ELF-1 (cell line): ENCODE measurements at places on chromosomes 16 and 17.

DNA sequence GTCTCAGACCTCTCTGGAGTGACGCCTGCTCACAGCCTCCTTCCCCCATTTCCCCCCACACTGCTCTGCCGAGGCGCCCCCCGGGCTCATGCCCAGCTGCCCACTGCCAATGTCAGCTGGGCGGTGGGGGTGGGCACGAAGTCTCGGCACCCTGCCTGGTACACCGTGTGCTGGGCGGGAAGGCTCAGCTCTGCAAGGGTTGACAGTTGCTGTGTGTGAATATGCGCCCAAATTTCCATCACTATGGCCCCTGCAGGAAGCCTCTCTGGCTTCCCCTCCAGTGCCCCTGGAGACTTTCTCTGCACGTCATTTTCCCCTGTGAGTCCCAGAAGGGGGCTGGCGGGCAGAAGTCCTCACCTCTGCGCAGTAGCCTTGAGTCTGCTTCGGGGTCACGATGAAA lies 11.6 kb upstream of the CAMKK1 start:
- DNase-seq: no peak

DNA sequence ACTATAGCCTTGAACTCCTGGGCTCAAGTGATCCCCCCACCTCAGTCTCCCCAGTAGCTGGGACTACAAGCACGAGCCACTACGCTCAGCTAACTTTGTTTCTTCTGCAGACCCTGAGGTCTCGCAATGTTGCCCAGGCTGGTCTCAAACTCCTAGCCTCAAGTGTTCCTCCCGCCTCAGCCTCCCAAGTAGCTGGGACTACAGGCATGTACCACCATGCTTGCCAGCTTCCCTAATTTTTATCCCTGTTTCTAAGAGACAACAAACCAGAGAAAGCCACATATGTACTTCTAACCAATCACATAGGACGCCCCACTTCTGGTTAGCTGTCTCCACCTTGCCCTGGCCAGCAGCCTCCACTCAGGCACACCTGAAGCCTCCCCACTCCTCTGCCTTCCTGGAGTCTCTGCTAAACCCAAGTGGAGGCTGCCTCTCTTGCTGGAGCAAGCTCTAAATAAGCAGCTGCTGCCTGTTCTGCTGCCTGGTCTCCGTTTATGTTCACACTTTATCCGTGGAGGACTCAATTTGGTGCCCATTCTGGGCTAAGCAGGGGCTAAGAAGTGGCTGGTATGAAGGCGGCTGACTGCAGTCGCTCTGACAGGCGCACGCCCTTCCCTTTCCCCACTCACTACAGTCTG lies 24.7 kb downstream of the NSMCE1 start:
- DNase-seq: no peak

- no peak for DNase-seq
These were observed 172.1 kb downstream of the RBFOX3 start for GRCh38 chr17:79438546-79439334.

GRCh38 chr16:83715217-83715920 lies 92.4 kb upstream of the HSBP1 start:
- DNase-seq: no peak

GRCh38 chr17:61815863-61816503 lies 47.3 kb downstream of the BRIP1 start:
- DNase-seq: no peak

GRCh38 chr17:68903286-68903685 lies 51.9 kb downstream of the ABCA8 start:
- no peak for DNase-seq

- no peak for DNase-seq
These were observed 637 bp downstream of the RPL23A start for GRCh38 chr17:28720247-28720996.

DNA sequence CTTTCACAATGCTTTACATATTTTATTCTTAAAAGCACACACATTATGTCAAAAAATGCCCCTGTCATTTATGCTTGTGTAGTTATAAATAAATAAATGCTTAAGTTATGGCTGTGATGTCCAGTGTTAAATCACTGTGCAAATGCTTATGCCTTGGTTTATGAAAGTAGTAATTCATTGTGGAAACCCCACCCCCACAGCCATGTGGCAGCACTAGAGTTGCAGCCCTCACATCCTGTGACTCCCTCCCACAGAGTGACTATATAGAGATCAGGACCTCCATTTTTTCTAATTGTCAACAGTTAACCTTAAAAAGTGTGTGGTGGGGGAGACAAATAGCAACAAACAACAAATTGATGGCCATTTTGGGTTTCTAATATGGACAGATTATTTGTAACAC lies 2.4 kb downstream of the SKAP1 start:
- no peak for DNase-seq

DNA sequence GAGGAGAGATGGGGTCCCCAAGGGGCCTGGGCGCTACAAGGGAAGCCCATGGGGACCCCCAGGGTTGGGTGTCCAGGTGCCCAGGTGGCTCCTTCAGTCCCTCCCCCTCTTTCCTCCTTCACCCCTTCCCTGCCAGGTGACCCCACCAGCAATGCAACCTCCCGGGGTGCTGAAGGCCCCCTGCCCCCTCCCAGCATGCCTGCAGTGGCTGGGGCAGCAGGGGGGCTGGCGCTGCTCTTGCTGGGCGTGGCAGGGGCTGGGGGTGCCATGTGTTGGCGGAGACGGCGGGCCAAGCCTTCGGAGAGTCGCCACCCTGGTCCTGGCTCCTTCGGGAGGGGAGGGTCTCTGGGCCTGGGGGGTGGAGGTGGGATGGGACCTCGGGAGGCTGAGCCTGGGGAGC lies 4.0 kb downstream of the EFNB3 start:
- no peak for DNase-seq

- DNase-seq: no peak
These were observed 3.8 kb downstream of the TNRC6C start for GRCh38 chr17:77962348-77962747.

DNA sequence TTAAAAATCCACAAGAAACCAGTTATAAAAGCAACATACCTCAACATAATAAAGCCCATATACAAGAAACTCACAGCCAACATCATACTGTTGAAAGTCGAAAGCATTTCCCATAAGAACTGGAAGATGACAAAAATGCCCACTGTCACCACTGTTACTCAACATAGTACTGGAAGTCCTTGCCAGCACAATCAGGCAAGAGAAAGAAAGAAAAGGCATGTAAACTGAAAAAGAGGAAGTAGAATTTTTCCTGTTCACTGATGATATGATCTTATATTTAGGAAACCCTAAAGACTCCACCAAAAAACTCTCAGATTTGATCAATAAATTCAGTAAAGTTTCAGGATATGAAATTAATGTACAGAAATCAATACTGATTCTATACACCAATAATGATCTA lies 45.1 kb downstream of the AHSP start:
- DNase-seq: no peak

DNA sequence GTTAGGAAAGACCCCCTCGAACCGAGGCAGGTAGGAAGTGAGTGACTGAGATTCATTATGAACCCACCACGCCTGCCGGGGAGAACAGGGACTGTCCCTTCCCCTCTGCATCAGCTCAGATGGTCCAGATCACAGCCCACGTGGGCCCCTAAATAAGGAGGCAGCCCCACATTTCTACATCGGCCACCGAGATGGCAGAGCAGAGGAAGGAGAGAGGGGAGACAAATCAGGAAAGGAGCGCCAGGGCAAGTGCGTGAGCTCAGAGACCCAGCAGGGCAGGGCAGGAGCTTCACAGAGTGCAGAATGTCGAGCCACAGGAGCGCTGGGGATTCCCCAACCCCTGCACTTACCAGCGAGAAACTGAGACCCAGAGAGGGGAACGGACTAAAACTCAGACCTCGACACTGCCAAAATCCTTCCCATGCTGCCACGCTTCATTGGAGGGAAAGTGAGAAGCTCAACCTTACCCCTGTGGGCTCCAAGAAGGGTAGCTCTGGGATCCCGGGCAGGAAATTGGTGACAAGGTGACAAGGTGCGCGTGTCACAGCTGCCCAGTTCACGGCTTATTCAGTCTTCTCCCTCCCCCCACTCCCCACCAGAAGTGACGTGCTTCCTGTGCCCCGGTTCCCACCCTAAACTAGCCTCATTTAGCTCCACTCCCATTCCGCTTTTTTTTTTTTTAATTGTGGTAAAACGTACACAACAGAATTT lies at the start of gene ICAM2:
Gene ICAM2 (minus strand): TSS at position 578 of the 711 bp plus-strand sequence. CDS start 13,942 bp downstream, outside the sequence.
- peak; percentile 20 for DNase-seq

GRCh38 chr17:44758414-44759085 lies at the start of gene ADAM11:
Gene ADAM11, plus strand, starts transcription at chr17:44758988. Its CDS starts 212 bp downstream, at chr17:44759200.
- no peak for DNase-seq

DNA sequence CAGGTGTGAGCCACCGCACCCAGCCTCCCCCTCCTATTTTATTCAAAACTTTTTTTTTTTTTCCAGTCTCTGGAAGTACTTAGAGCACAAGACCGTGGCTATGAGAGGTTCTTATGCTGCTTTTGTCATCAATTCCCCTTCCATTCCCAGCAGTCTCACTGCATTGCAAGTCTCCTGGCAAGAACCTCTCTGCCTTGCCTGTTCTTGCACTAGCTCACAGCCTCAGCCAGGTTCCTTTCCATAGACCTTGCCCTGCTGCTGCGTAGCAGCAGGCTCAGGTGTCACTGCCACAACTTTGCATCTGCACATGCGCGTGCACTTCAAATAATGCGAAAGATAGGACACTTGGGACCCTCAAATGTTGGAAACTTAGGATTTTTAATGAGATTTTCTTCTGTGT lies 15.6 kb downstream of the ATP6V0A1 start:
- no peak for DNase-seq

- DNase-seq: no peak
These were observed 95.6 kb downstream of the STXBP4 start for GRCh38 chr17:55063885-55064874.

GRCh38 chr16:59864981-59865666 lies 1131.0 kb upstream of the GOT2 start:
- DNase-seq: no peak

DNA sequence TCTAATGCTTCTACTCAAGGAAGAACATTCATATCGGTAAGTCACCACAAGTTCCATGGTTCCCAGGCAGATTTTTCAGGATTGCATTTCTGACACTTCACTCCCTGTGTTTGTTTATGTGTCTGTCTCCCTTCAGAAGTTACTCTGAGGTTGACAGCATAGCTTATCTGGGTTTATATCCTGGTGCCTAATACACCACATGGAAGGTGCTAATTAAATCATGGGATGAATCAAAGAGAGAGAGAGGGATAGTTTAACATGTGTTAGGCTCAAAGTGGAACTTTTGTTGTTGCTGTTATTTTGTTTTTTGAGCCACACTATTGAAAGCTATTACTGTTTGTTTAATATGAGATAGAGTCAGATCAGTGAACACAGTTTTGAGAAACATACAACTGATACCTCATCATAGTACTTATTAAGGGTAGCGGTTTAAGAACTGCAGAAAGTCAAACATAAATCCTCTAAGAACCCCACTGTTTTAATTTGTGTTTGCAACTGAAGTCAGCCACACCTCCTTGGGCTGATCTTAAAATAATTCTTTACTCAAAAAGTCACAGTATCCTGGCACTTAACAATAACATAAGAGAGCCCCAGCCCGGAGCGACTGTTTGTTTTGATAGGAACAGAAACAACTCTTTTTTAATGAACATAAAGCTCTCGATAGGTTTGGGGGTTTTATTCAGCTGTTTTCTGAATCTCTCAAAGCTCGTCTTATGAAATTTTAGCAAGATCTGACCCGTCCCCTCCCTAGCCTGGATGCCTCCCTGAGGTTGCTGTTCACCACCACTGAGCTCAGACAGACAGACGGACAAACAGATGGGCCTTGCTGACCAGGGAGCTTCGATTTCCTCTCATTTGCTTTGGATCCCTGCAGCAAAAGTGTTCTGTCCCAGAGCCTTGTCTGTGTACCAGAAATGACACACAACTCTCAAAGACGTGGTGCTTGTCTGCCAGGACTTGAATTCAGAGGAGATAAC lies 98.3 kb upstream of the MYOCD start:
- no peak for DNase-seq

DNA sequence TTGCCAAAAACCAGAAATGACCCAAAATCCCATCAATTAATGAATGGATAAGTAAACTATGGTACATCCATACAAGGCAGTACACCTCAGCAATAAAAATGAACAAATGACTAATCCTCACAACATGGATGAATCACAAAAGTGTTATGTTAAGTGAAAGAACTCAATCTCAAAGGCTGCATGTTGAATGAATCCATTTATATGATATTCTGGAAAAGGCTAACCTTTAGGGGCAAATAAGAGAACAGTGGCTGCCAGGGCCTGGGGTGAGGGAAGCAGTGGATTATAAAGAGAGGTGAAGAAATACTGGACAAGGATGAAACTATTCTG lies 46.1 kb upstream of the MSI2 start:
- DNase-seq: no peak

DNA sequence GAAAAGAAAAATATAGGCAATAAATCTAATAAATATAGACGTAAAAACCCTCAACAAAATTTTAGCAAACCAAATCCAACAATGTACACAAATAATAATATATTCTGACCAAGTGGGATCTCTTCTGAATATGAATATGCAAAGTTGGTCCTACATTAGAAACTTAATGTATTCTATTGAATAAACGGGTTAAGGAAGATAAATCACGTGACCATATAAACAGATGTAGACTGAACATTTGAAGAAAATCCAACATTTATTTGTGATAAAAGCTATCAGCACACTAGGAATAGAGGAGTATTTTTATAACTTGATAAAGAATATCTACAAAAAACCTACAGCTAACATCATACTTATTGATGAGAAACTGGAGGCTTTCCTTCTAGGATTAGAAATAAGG lies 502.8 kb upstream of the KIF2B start:
- DNase-seq: no peak

- DNase-seq: no peak
These were observed 1.4 kb upstream of the DHX8 start for GRCh38 chr17:43482103-43483012.

- peak; percentile 40 for DNase-seq
These were observed 31.4 kb downstream of the HS3ST3B1 start for GRCh38 chr17:14332331-14332730.

DNA sequence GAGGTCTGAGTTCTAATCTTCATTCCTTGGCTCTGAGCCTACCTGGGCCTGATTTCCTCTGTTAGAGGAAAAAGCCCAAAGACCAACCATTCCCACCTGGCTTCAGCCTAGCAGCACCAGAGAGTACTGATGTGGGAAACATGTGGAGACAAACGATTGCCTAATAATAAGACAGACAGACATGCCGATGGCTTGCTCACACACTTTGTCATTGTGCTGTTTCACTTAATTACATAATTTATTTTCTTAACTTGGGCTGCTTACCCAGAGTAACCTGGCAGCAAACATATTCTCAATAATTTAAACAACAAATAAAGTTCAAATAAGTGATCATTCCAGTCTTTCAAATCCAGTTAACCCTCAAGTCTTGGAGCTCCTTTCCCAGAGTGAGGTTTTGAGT lies 83.4 kb downstream of the MAF start:
- DNase-seq: no peak

DNA sequence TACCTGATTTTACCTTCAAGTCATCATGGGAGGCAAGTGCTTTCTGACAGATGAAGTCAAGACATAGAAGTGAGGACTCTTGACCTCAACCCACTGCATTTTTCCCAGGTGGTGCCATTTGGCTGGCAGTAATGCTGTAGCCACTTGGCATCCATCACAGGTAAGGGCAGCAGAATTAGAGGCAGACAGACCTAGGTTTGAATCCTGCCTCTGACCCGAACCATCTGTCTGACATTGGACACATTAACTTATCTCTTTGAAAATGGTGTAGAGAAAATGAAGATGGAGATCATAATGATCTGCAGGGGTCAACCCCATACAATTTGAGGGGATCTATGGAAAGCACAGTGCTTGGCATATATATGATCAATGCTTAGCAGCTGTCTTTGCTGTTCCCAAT lies 505.5 kb downstream of the NPIPA7 start:
- no peak for DNase-seq
